ENCODE measurements at places on chromosomes 7 and 10.

DNA sequence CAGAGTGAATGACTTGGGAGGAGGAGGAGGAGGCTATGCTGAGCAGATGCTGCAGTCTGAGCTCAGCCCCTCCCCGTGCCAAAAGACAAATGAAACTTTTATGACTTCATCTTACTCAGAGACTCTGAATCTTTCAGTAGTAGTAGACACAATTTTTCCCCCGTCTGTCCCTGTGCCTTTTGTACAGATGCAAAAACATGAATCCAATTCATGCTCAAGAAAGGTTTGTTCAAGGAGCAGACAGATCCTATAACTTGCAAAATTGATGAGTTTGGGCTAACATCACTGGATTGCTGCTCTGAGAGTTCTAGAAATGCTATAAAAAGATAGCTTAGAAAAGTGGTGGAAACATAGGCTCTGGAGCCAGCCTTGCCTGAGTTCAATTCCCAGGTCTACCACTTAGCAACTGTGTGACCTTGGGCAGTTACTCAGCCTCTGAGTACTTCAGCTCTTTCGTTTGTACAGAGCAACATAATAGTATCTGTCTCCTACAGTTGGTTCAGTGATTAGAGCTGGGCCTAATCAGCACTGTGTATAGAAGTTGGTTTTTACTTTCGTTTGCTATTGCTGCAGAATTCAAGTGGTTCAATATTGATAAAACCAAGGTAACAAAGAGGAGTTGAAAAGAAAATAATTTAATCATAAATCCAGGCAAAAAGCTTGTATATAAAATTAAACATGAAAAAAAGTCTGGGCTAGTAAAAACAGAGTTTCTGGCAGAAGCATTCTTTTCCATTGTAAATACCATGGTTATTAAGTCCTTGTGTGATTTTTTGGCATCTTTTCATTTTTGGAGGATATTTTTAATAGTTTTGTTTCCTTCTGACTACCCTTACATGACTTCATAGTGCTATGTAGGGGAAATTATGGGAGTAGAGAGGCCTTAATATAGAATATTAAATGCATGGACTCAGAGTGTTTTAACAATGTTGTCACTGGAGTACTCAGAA is 174.2 kb upstream of the ZNF32 start:
- no peak for DNase-seq

DNA sequence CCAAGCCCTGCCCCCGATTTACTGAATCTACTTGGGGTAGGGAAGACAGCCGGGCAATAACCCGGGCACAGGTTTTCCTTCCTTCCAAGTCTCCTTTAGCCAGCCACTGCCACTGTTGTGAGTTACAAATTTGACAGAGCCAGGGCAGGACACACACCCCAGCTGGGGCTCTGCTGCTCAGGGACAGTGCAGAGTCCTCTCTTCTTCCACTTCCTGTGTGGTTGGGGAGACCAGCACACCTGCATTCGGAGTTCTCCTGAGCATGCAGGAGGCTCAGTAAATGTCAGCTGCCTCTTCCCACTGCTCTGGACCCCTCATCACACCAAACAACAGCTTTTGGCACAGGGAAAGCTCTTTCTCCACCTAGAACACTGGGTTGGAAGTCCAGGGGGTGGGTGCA is 21.3 kb downstream of the CHST15 start:
- no peak for DNase-seq

DNA sequence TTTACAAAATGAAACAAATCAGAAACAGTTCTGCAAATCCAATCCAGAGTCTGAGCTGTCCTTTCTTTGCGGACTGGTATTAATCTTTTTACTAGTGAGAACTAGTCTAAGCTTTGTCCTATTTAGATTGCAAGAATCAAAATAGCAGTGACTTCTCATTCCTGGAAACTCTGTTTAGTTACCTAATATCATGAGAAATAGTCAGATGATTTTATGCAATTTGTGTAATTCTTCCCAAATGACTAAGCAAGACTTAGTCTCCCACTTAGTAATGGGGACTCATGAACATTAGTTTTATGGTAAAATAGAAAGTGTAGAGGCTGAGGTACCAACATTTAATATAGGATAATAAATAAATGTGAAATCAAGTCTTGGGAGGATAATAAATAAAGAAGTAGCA is 341.3 kb downstream of the DNAJB9 start:
- DNase-seq = no peak

- no peak for DNase-seq
Observed at GRCh38 chr7:52700349-52700748, 335.1 kb upstream of the POM121L12 start.

- no peak for DNase-seq
Observed at GRCh38 chr7:141193066-141193465, 119.2 kb downstream of the TMEM178B start.

Data from HL-60 (cell line).